ENCODE measurements at places on chromosomes 7 and 10.
A peak's percentile ranks its signal among the peaks of the same experiment; 100 is the strongest.

DNA sequence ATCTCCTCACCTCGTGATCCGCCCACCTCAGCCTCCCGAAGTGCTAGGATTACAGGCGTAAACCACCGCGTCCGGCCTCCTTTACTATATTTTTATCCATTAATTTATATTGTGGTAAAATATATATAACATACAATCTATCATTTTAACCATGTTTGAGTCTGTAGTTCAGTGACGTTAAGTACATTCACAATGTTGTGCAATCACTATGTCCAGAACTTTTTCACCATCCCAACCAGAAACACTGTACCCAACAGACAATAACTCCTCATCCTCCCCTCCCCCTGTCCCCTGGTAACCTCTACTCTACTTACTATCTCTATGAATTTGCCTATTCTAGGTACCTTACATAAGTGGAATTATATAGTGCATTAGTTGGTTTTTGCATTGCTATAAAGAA, 297.5 kb upstream of the GALNT17 start:
- no peak for DNase-seq

DNA sequence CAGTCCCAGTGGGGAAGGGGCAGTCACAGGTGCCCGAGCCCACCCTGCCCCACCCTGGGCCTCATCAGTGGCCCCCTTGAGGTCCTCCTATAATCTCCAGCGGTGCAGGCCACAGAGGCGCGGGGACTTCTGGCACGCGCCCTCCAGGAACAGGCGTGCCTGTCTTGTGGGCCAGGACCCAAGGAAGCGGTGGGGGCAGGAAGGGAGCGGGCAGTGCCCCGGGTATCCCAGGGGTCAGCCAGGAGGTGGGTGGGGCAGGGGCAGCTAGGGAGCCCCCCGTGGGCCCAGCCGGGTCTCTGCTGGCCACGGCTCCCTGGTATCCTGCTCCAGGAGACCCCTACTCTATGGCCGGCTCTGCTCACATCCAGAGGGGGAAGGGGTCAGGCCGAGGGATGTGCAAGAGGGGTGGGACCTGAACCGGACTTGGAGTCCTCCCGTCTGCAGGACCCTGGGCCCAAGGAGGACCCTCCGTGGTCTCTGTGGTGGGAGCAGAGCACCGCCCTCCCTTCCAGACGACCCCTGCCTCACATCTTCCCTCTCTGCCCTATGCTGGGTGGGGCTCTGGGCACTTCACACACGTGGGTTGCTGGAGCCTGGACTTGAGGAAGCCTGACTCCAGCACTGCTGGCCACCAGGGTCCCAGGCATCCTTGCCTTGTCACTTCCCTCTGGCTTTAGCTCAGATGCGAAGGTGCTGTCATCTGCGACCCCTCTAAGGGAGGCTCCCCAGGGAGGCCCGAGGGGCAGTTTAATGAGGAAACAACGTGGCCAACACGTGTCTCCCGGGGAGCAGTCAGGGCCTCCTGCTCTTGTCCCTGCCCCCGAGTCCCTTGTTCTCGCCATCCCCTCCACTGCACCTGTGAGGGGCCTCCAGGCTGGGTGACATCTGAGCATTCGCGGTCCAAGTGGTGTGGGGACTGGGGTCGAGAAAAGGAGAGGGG, 18.3 kb upstream of the GRIFIN start:
- no peak for DNase-seq

DNA sequence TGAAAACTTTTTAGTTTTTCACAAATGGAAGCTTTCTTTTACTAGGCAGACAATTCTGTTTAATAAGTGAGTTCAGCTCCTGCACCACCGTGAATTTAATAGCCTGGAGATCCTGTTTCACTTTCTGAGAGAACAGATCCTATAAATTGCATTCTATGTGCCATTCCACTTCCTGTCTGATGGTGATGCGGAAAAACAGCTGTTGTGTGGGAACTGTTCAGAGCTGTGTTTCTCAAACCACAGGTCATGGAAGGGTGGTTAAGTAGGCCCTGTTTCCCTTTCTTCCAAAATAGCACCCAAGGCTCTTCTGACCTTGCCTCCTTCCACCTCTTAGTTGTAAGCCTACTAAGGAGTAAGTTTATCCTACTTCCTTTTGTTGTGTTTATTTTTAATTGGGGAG, 97.2 kb upstream of the DKK1 start:
- peak; percentile 49 for DNase-seq

DNA sequence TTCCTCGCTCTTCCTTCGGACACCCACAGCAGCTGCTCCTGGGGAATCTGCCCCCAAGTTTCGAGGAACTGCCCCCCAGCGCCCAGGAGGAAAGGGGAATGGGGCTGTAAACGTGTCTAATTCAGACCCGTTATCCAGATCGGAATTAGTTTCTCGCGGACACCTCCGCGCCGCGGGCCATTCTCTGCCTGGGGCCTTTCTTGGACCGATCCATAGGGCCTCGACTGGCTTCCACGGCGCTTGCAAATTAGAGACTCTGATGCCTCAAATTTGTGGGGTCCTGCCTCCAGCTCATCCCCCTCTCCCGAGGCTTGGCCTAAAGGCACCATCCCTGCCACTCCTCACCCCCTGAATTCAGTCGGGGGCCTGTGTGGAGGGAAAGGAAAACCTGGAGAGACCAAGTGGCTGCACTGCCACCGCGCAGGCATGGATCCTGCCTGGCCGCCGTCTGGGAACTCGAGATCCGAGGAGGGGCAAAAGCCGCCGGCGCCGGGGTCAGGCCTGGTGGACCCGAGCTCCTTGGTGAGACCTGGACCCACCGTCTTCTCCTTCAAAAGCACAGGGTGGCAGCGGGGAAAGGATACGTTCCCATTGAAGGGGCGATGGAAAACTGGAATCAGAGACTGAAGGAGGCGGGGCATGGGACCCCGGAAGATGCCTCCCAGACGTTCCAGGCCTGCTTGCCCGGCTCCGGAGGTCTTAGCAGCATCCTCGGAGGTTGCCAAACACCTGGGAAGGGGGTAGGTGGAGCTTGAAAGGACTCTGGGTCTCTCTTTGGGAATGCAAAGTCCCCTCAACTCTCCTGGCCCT, 13.7 kb downstream of the LBX1 start:
- DNase-seq, result no peak

DNA sequence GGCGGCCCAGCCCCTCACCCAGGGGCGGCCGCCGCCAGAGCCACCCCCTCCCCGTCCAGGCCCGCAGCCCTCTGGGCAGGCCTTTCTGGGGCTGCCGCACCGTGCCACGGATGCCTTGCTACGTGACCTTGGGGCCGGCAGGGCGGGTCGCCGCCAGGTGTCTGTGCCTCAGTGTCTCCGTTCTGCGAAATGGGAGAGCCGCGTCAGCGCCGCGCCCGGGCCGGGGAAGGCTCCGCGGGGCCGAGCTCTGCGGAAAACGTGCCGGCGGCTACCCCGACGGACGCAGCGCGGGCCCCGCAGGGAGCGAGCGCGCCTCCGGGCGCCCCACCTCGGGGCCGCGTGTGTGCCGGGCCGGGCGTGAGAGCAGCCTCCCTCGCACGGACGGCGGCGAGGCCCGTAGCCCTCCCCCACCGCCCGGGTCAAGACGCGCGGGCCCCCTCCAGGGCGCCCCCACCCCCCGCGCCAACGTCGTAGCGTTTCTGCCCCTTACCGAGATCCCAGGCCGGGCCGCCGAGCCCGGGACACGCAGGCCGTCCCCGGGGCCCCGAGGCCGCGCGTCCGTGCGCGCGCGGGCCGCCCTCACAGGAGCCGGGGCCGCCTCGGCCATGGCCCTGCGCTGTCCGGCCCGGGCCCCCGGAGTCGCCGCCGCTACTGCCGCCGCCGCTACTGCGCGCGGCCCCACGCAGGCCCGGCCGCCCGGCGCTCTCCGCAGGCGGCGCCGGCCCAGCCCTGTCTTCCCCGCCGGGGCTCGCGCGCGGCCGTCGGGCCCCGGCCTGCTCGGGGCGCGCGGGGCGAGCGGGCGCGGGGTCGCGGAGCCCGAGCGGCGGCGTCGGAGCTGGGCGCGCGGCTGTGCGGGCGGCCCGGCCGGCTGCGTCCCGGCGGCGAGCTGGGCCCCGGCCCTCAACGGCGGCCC, 1.1 kb downstream of the ZNF777 start:
- no peak for DNase-seq

DNA sequence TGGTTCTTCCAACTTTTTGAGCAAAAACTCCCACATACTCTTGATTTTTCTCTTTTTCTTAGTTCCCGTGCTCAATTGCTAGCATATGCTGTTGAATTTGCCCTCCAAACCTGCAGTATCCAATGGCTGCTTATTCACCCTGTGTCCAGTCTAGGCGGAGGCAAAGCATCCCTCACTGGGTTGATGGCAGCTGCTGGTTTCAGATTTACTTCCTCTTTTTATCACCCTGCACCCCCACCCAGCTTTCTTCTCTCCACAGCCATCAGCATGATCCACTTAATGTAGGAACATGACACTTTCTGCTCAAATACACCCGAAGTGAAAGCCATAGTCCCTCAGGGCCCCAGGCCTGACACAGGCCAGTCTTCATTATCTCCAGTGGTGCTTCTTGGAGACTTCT, 87.6 kb upstream of the ADARB2 start:
- DNase-seq, result no peak

- no peak for DNase-seq
Observed at GRCh38 chr7:90842430-90842788, 246.3 kb downstream of the CDK14 start.

GRCh38 chr10:129771024-129771423, 193.1 kb downstream of the EBF3 start:
- no peak for DNase-seq

All from non-pigmented ciliary epithelial cell (primary cell).